ENCODE measurements at places on chromosomes 4 and X. TPM values are rescaled to one million over a fixed set of nuclear protein-coding genes. Genes with fewer than 3 reads are reported as not detected.

Gene FAM184B
- total RNA-seq, result 0.49 TPM

DNA sequence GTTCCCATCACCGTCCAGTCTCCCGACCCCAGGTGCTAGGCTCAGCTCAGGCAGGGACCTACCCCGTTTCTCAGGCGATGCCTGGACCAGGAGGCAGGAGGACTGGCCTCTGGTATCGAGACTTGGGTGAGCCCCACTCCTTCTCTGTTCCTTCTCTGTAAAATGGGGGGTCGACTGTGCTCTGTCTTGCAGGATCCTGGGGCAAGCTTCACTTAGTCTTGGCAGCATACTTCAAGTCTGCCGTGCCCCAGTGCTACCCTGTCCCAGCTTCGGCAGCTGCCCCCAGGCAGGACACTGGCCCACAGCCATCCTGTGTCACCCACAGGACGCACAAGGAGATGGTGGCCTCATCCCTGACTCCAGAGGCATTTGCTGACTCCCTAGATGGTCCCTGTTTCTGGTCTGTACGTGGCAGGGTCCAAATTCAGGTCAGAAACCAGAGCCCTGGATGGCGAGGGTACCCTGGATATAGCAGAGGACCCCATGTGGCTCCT lies 7.0 kb upstream of the HAUS7 start:
- DNase-seq, result no peak

Gene KDR
- total RNA-seq, result 102 TPM

DNA sequence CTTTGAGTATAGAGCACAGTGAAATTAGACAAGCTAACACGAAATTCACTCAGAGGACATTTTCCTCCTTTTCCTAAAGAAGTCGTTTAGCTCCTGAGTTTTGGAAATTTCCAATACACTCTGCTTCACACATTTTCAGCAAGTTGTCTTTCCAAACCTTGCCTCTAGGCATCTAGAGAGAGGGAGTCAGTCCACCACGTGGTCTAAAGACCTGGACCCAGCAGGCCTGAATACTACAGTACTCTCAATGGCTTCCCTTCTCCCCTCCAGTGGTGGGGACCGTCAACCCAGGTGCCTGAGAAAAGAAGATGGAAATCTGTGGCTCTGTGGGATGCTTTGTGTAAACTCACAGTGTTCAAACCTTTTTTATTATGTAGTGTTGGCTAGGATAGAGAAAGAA lies 13.9 kb upstream of the SCML2 start:
- DNase-seq, result peak; percentile 27

- DNase-seq, result no peak
Measured at GRCh38 chr4:85970535-85970934, 389.3 kb downstream of the MAPK10 start.

DNA sequence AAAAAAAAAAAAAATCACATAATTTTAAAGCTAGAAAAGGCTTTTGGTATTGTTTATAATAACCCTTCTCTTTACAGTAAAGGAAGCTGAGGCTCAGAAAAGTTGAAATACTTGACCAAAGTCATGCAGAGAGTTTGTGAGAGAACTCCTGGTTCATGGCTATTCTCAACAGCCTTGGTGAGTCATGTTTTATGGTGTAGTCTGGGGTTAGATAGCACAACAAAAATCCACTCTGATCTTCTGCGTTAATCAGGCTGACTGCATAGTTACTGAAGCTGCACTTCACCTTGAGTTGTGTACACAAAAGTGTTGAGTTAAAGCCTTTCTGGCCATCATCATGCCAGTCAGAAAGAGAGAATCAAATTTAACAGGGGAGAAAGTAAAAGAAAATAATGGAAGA lies 19.3 kb upstream of the SFRP2 start:
- DNase-seq, result no peak

Gene GLRB
- 1.9 TPM for total RNA-seq

GRCh38 chr4:33200377-33200776 lies 2480.2 kb downstream of the PCDH7 start:
- DNase-seq, result no peak

GRCh38 chrX:22081475-22082092 lies 49.5 kb downstream of the PHEX start:
- DNase-seq, result peak; percentile 78

DNA sequence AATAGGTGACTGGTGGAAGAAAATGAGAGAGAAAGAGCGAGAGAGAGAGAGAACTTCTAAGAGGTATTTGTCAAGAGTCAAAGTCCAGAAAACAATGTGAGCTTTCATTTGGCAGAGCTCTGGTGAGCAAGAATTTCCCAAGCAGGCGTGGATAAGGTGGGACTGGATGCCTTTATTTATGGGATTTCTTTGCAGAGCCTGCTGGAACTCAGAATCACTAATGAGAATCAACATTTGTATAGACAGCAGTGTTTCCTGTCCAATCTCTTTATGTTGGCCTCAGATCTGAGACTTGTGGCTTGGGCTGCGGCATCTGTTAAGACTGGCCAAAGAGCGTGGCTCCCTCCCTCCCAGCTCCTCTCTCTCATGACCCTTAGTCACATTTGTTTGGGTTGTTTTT lies 67.9 kb upstream of the TBL1X start:
- no peak for DNase-seq

GRCh38 chrX:124393238-124393637 lies 46.9 kb downstream of the SH2D1A start:
- no peak for DNase-seq

Gene RADX
- 2.8 TPM for total RNA-seq

Gene ASB9
- 0.42 TPM for total RNA-seq
